MCF 10A (cell line): ENCODE measurements at places on chromosomes 7 and 10.

DNA sequence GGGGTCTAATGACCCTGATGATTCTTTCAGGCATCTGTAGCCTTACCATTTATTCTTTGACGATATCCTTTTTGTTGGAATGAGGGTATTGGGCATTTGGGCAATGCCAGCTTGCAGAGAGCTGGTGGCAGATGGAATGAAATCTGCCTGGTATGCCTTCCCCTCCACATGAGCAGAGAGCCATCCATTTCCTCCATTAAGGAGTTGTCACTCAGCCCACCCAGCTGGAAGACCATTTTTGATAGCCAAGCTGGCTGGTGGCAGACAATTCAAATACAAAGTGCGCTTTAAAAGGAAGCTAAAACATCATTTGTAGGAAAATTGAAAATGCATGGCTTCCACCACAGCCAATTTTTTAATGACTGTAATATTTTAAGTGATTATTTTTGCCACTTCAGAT lies 240.1 kb upstream of the SLC26A5 start:
- DNase-seq = no peak

- DNase-seq = no peak
Measured at GRCh38 chr7:55050281-55050680, 31.5 kb downstream of the EGFR start.

GRCh38 chr7:113774182-113774807 lies 144.5 kb downstream of the PPP1R3A start:
- peak; percentile 68 for DNase-seq

GRCh38 chr7:45129181-45129800 lies 17.8 kb upstream of the TBRG4 start:
- DNase-seq = no peak

GRCh38 chr7:5231811-5232484 lies 41.9 kb downstream of the WIPI2 start:
- DNase-seq = no peak

GRCh38 chr10:133058331-133059092 lies 29.2 kb upstream of the ADGRA1 start:
- DNase-seq = no peak

GRCh38 chr7:7323352-7323751 lies 141.0 kb downstream of the C1GALT1 start:
- no peak for DNase-seq

DNA sequence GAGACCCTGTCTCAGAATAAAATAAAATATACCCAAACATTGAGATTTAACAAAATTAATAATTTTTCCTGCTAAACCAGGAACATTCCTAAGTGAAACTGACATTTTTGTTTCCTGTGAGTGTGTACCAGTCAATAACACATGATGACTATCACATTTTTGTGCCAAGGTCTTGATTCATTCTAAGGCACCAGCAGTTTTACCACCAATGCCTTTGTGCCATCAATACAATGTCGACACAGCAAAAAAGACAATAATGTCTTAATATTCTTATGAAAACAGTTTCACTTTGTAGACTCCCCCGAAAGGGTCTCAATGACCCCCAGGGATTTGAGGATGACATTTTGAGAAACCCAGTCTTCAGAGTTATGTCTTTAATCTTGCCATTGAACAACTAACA lies 7.2 kb upstream of the CADPS2 start:
- no peak for DNase-seq

- no peak for DNase-seq
Measured at GRCh38 chr10:78004215-78005026, 24.9 kb downstream of the POLR3A start.

DNA sequence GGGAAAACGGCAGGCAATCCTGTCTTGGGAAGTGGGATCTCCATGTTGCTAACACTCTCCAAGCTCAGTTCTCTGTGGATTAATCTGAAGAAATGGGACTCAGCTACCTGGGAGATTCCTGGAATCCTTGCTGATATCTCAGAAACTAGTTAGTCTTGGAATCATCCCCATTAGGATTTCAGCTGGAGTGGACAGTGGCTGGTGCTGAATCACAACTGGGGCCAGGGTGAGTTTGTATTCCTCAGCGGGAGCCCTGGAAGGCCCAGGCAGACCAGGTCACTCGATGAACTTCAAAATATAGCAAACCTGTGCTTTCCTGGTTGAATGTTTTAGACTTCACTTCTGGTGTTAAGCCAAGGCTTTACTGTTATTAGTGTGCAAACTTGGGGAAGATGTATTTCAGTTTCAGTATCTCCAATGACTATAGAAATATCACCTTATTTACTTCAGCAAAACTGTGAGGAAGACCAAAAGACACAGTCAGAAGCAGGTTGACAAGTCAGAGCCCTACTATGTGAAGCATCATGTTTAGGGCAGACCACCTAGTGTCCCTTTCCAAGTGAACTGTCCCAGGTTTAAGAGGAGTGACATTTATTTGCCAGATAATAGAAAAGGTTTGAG lies 126.1 kb downstream of the AOAH start:
- DNase-seq = peak; percentile 8

- DNase-seq = no peak
Measured at GRCh38 chr7:85289279-85289678, 102.4 kb upstream of the SEMA3D start.

DNA sequence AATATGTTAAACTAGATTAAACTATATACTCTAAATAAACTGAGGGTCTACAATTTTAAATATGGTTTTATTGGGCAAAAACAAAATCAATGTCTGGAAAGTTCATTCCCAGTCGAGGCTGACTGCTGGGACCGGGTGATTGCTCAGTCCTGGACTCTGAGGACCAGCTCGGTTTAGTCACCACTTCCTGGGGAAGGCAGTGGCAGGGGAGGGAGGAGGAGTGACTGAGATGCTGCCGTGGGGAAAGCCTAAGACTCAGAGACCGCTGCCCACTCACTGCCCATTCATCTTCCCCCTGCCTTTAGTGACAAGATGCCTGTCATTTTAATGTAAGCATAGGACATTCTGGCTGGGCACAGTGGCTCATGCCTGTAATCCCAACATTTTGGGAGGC lies 29.0 kb downstream of the ATOH7 start:
- DNase-seq = peak; percentile 66

DNA sequence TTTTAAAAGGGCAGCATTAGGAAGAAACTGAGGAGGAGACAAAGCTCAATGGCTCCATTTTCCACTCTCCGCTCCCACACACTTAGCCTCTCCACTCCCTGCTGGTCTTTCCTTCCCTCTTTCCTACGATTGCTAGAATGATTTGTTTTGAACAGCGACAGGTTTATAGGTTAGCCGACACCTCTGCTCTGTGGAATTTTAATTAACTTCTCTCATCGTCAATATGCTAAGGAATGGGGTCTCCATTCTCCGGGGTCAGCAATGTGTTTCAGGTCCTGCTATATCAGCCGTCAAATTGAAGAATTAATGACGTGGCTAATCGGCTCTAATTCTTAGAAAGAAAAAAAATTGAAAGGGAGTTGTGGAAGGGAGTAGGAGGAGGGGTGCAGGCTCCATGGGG lies 28.9 kb downstream of the FBXW4 start:
- no peak for DNase-seq

DNA sequence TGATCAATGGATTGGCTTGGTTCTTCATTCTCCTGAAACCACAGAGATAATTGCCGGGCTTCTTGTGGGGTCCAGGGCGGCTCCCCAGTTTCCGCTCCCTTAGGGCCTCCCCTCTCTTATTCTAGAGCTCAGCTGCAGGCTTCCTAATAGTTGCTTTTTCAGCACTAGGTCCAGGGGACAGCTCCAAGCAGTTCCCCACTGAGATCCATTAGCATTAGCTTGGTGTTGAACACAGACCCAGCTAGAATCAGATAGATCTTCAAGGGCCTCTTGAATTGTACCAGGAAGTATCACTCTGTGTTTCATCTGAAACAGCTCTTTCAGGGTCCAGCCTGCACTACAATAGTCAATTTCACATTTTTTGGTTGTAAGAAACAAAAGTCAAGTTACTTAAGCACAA lies 238.7 kb downstream of the SEC23IP start:
- peak; percentile 52 for DNase-seq

- no peak for DNase-seq
Measured at GRCh38 chr10:80275756-80276155, 13.7 kb downstream of the MAT1A start.

- no peak for DNase-seq
Measured at GRCh38 chr7:22566592-22566991, 66.6 kb upstream of the STEAP1B start.

- DNase-seq = no peak
Measured at GRCh38 chr7:21782996-21783395, 162.7 kb downstream of the CDCA7L start.

GRCh38 chr7:139124084-139124914 lies 14.8 kb upstream of the ZC3HAV1 start:
- no peak for DNase-seq

DNA sequence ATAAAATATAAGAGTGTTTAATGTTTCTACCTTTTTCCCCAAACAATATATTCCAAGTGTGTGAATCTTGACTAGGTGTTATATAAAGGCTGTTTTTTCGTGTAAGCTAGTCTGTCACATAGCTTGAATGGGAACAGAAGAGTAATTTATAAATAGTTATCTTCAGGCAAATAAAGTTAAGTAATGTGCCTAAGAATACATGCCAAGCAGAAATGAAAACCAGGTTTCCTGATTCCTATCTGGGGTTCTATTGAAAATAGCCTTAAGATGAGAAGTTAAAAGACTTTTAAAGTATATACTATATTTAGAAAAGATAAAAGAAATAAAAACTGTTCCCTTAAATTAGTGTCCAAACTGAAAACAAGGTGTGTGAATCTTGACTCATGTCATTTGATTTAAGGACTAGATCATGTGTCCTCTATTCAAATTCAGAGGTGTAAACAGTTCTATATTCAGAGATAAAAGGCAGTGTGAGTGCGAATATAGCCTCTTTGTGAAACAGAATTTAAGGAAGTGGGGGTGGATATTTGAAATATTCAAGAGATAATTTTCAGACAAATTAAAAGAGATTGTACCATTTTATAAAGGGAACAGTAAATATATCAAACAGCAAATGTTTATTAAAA lies 247.5 kb downstream of the THSD7A start:
- DNase-seq = no peak

- DNase-seq = no peak
Measured at GRCh38 chr10:43160921-43161255, 22.6 kb downstream of the CSGALNACT2 start.

- no peak for DNase-seq
Measured at GRCh38 chr7:24304494-24305095, 20.6 kb downstream of the NPY start.

DNA sequence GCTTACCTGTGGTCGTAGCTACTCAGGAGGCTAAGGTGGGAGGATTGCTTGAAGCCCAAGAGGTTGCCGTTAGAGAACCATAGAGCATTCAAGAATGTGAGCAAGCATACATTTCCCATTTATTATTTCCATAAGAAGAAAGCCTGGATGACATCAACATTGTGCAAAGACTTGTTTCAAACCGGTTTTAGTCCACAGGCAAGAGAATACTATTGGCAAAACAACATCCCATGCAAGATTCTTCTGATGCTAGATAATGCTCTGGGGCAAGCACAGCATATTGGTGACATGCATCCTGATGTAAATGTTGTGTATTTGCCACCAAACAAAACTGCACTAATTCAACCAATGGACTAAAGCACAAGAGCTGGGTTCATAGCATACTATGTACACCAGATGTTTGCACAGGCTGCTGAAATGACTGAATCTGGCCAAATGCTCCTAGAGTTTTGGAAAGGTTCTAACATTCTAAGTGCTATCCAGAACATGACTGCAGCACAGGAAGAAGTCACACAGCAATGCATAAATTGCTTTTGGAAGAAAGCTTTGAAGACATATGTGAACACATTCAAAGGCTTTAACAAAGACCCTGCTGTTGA lies 42.6 kb downstream of the OTUD1 start:
- DNase-seq = no peak

GRCh38 chr10:122368502-122369254 lies 5.8 kb upstream of the PLEKHA1 start:
- no peak for DNase-seq

DNA sequence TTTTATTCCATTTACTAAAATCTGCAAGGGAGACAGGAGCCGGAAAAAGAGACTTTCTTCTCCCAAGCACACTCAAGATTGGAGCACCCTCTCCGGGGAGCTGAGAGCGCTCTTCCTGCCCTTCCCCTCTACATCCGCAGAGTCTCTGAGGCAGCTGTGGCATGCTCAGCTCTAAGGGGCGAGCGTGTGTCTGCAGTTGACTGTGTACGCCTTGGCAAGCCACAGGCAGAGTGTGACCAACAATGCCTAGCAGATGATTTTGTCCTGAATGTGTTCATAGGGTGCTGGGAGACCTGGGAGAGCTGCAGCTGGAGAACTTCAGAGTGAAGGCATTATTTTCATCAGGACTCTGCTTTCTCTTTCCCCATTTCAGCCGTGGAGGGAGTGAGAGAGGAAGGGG lies 20.7 kb downstream of the MTURN start:
- DNase-seq = no peak

DNA sequence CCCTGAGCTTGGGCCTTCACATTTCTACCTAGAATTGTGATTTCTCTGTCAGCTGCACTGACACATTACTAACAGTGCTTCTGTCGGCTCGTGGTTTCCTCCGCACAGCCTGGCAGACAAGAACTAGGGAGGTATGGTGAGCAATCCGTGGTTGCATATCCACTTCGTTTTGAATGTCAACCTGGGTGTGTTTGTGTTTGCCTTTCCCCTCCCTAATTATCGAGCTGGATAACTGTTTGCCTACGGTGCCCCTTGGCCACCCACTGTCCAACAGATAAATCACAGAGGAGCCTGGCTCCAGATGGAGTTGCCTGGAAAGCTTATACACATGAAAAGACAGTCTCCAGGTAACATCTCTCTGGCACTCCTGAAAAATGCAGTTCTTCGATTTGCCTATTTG lies 228.8 kb downstream of the TRIL start:
- no peak for DNase-seq

- DNase-seq = peak; percentile 68
Measured at GRCh38 chr7:332646-333392, 42.8 kb downstream of the FOXL3 start.

- peak; percentile 73 for DNase-seq
Measured at GRCh38 chr10:125064681-125065492, 95.5 kb downstream of the CTBP2 start.

DNA sequence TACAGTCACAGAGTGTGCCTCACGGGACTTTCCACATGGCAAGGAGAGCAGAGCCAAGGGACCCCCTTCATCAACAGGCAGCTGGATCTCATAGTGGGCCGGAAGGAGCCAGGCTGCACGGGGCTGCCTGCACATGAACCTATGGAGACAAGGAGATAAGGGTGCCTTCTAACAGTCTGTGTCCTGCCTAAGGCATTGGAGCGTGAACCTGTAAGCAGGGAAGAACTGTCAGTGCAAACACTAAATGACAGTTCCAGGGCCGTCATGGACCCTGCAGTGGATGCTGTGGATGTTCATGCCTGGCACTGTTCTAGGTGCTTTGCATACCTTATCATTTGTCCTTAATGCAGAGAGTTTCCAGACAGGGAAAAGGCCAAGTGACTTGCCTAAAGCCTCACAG lies 85.9 kb downstream of the WIPF3 start:
- DNase-seq = no peak

- DNase-seq = no peak
Measured at GRCh38 chr7:103690242-103690974, 244.4 kb upstream of the SLC26A5 start.

DNA sequence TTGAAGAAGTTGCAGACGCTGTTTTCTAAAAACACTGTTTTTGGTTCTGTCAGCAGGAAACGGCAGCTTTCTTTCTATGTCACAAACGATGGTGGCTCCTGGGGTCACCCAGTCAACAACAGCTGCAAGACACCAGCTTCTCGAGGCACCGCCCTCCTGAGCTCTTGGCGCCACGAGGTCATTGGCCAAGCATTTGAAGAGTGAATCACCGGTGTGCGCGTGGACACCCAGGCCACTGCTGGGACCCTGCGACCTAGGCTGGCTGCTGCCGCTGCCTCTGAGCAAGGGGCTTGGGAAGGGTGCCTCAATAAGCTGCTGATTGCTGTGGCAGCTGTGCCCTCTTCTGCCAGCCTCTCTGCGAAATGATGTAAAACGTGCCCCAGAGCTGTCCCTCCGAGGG lies 22.5 kb upstream of the VIPR2 start:
- no peak for DNase-seq
